ENCODE measurements at places on chromosomes 16 and 17.
A peak's percentile ranks its signal among the peaks of the same experiment; 100 is the strongest.

DNA sequence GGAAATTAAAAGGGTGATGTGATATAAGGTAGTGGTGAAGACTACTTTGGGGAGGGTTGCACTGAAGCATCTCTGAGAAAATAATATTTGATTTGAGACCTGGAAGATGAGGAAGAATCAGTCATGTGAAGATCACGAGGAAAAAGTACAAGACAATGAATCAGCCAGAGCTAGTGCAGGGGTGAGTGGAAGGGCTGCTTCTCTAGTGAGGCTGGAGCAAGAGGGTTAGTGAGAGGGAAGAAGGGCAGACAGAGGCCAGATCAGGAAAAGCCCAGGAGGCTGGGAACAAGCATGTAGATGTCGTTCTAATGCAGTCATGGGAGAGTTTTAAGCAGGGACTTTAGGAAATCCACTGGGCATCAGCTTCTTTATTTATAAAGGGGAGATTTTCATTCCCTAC lies 504.2 kb upstream of the SALL1 start:
- no peak for DNase-seq

- no peak for DNase-seq
Observed at GRCh38 chr17:51119415-51120356, 982 bp downstream of the SPAG9 start.

GRCh38 chr17:80991645-80992076 lies at the start of gene CHMP6:
CHMP6 (plus strand) TSS chr17:80991841; CDS start chr17:80991919, 78 bp downstream.
- peak; percentile 36 for DNase-seq

GRCh38 chr17:4807605-4808377 lies 839 bp downstream of the PLD2 start:
- peak; percentile 34 for DNase-seq

- no peak for DNase-seq
Observed at GRCh38 chr17:76498876-76499251, 2.4 kb downstream of the RHBDF2 start.

- no peak for DNase-seq
Observed at GRCh38 chr16:74949309-74949708, 35.6 kb downstream of the WDR59 start.

DNA sequence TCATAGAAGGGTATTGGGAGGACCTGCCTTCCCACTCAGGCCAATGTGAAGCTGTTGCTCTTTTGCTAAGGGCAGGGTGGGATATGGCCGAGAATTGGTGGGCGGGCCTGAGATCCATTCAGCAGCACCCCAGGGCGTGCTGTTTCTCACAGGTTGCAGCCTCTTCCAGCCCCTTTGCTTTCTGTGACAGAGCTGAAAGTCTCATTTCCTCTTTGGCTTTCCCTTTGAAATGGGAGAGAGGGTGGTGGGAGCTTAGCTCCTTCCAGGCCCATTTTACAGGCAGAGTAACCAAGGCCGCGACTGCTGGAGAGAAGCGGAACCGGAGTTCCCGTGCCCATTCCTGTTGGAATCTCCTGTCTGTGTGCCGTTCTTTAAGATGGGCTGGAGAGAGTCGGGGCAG lies 183.0 kb downstream of the RAB11FIP4 start:
- DNase-seq = no peak

GRCh38 chr17:77746393-77746792 lies 212.1 kb upstream of the TNRC6C start:
- no peak for DNase-seq

DNA sequence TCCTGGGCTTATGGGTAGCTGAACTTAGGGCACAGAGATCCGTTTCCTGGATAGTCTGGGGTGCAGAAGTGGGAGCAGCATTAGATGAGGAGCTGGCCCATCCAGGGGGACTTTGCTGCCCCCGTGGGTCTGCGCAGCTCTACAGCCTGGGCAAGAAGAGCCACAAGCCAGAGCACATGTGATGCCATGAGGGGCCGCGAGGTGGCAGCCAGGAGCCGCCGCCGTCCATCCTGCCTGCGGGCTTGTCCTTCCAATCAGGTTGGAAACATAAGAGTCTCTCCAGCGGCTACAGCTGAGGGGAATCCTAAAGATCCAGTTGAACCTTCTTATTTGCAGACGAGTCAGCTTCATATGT lies 21.9 kb downstream of the C1QTNF1 start:
- peak; percentile 43 for DNase-seq

GRCh38 chr16:3825103-3825502 lies 55.4 kb downstream of the CREBBP start:
- no peak for DNase-seq

GRCh38 chr17:30824002-30824355 lies 513 bp downstream of the CRLF3 start:
- no peak for DNase-seq

GRCh38 chr17:47819475-47819874 lies 2.1 kb downstream of the OSBPL7 start:
- DNase-seq = no peak

- no peak for DNase-seq
Observed at GRCh38 chr16:3599922-3600321, 11.5 kb downstream of the SLX4 start.

DNA sequence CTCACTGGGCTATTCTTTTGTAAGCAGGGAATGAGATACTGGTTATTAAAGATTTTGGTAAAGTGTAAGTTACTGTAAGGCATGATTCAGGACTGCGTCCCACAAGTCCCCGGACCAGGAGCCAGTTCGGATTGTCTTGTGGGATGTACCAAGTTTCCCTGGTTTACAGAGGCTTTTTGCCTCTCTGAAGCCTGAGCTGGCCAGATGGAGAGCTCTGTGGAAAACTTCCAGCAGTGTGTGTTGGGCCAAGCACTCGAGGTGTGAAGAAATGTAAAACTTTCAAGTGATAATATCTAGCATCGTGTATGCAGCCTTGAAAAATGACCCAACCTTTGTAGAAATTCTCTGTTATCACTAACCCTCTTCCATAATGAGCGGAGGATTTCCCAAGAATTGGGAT lies 2.4 kb downstream of the EPN2 start:
- DNase-seq = no peak

GRCh38 chr16:543301-544164 lies 16.0 kb downstream of the CAPN15 start:
- DNase-seq = no peak

- no peak for DNase-seq
Observed at GRCh38 chr17:77966476-77966875, 8.0 kb downstream of the TNRC6C start.

DNA sequence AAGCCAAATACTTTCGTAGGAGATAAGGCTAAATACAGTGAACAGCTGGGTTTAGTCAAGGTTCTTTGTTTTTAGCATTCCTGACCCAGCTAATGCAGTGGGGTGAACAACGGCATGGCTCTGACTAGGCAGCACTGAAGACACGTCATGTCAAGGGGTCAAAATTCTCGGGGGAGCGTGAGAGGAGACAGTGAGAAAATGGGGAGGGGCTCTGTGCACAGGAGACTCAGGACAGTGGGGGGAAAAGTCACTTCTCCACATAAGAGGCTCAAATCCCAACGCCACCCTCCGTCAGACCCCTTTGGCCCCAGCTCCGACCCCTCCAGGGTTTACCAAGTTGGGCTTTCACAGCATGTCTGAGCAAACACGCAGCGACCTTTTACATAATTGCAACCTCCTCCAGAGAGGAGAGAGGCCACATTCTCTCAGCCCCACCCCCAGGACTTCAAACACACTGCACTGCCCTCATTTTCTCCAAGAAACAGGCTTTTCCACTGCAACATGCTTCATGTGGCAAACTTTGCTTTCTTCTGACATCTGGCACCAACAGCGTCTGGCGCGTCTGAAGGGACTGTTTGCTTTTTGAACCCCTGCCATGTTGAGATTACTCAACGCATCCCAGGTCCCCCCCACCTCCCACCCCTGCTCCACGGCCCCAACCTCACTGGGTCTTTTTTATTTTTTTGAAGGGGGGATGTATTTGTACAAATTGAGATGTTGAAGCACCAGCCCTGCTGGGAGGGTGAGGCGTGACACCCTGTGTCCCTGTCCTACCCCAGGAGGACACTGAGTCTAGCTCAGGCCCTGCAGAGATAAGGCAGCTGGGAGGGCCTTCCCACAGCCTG lies 30.0 kb downstream of the AXIN2 start:
- DNase-seq = no peak

GRCh38 chr17:12415031-12415430 lies 250.7 kb upstream of the MYOCD start:
- DNase-seq = no peak

GRCh38 chr17:79164913-79165695 lies 90.5 kb downstream of the ENGASE start:
- DNase-seq = no peak

DNA sequence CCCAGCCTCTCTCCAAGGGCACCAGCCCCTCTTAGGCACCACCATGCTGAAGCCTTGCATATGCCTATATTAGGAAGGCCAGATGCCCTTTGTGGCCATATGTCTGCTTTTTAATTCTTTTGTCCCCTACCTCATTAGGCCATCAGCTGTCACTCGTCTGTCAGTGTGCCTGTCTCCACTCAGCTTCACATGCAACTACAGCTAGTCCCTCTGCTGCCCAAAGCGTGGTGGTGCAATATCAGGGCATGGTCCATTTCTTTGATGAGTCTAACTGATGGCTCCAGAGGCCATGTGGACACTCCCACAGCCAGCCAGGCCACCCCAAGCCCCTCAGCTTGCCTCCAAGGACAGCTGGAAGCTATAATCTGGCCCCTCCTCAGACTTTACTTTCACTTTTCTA lies 36.3 kb downstream of the MYO18A start:
- peak; percentile 28 for DNase-seq

DNA sequence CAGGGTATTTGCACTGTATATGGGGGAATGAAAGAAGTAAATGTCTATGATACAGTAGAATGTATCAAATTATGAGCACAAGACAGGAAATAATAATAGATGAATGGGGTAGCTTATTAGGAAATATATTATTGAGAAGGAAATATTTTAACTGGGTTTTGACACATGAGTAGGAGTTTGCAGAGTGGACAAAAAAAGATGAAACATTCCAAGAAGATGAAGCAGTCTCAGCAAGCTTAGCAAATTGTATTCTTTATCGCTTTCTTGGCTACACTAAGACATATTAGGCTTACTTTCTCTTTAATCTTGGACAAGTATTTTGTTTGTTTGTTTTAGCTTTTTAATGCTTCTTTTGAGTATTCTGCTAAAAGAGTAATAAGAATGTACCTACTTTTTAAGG lies 1.3 kb upstream of the KRTAP4-9 start:
- DNase-seq = no peak

DNA sequence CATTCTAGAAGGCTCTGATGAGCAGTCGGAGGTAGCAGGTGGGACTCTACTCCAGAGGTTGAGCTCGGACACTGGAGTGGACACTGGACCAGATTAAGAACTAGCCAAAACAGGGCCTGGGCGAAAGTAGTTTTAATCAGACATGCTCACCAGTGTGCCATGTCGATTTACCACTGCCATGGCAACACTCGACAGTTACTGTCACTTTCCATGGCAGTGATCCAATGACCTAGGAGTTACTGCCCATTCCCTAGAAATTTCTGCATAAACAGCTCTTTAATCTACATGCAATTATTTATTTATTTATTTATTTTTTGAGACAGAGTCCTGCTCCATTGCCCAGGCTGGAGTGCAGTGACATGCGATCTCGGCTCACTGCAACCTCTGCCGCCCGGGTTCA lies 7.2 kb upstream of the METTL9 start:
- no peak for DNase-seq

DNA sequence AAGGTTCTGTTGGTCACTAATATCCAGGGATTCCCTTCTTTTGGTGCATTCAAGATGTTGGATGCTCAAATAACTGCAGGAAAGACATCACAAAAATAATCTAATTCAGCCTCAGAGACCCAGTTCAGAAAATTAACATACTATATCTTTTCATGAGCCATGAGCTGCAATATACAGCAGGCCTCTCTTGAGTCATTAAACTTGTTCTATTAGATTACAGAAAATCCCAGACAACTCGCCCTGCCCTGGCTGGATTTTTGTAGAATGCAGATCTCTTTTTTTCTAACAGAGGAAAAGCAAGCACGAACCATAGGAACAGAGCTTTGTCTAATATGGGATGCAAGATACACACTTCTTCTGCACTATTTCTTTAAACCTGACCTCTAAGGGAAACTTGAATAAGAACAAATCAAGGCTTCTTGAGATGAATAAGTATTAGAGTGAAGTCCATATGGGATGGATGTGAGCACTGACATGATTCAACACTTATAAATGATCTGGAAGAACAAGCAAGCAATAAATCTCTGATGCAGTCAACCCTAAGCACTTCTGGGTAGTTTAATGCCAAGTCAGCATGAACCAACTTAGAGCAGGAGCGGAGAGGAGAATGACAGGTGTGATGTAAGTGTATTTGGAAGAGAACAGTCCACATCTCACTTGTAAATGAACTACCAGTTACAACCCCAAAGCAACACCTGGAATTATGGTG lies 70.7 kb upstream of the GNAO1 start:
- no peak for DNase-seq

- no peak for DNase-seq
Observed at GRCh38 chr17:48002266-48002915, 31.5 kb downstream of the CDK5RAP3 start.

- no peak for DNase-seq
Observed at GRCh38 chr16:17350207-17350606, 120.6 kb downstream of the XYLT1 start.

DNA sequence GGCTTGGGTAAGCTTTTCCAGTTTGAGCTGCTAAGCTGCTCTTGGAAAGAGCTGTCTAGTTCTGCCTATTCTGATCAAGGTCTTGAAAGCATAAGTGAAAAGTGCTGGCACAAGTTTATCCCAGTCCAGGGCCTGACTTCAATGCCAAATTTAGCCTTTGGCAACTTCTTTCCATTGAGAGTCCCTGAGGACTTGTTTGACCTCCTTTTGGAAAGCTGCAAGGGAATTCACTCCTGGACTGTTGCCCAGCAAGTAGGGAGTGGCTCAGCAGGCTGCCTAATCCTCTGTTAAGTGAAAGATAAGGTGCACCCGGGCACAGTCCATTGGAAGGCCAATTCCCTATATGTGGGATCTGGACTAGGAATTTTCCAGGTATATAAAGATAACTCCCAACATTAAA lies 16.0 kb upstream of the TANC2 start:
- no peak for DNase-seq

- DNase-seq = peak; percentile 78
Observed at GRCh38 chr17:62965686-62966425, at the start of gene TANC2. TANC2 (plus strand) TSS chr17:62966235; CDS start chr17:63009560, 43,325 bp downstream.

GRCh38 chr17:2051933-2052559 lies 2.9 kb upstream of the HIC1 start:
- DNase-seq = no peak
